ENCODE measurements at places on chromosomes 1 and 21. TPM values are rescaled to one million over a fixed set of nuclear protein-coding genes. Genes with fewer than 3 reads are reported as not detected.
A peak's percentile ranks its signal among the peaks of the same experiment; 100 is the strongest.

GRCh38 chr1:86061551-86061990 is 95.0 kb downstream of the COL24A1 start:
- DNase-seq = no peak

DNA sequence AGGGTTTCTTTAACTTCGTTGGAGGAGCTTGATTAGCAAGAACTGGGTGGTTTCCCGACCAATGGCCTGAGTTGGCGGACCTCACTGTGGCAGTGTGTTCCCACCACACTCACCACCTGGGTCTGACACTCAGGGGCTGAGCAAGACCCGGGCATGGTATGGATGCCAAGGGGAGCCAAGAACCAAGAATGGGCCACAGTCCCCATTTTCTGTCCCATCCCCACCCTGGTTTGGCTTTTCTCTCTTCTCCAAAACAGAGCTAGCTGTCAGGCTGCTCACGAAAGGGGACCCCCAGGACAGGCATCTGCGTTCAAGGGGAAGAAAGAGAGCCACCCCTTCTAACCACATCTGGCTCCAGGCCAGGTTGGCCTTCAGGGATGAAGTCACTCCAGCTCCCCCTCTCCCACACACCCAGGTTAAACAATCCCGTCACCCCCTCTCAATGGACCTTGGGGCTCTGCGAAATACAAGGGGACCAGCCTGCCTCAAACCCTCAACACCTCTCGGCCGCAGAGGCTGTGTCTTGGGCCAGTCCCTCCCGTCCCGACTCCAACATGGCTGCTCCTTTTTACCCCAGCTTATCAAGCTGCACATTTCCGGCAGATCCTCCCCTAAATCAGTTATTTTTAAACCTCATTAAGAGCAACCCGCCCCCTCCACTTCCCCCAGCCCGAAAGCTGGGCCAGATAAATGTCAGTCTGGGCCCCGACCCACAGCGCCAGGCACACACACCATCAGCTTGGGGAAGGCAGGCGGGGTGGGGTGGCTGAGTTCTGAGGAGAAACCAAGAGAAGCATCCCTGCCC is 3.4 kb downstream of the TAGLN2 start:
- peak; percentile 23 for DNase-seq

- no peak for DNase-seq
Measured at GRCh38 chr1:69172003-69173000, 395.4 kb upstream of the LRRC7 start.

GRCh38 chr1:51385776-51386175 is 55.4 kb upstream of the TTC39A start:
- no peak for DNase-seq

DNA sequence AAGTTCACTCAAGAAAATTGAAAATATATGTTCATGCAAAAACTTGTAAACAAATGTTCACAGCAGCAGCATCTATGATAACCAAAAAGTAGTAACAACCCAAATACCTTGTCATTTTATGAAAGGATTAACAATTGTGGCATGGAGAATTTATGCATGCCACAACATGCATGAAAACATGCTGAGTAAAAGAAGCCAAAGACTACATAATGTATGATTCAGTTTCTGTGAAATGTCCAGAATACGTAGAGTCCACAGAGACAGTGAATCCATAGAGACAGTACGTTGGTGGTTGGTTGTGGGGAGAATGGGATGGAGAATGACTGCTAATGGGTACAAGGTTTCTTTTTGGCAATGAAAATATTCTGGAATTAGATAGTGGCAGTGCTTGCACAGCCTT is 148.7 kb downstream of the MAST2 start:
- DNase-seq = no peak

GRCh38 chr1:206566999-206567398 is 45.3 kb downstream of the EIF2D start:
- no peak for DNase-seq

- DNase-seq = no peak
Measured at GRCh38 chr1:54364995-54365394, 41.2 kb downstream of the SSBP3 start.

DNA sequence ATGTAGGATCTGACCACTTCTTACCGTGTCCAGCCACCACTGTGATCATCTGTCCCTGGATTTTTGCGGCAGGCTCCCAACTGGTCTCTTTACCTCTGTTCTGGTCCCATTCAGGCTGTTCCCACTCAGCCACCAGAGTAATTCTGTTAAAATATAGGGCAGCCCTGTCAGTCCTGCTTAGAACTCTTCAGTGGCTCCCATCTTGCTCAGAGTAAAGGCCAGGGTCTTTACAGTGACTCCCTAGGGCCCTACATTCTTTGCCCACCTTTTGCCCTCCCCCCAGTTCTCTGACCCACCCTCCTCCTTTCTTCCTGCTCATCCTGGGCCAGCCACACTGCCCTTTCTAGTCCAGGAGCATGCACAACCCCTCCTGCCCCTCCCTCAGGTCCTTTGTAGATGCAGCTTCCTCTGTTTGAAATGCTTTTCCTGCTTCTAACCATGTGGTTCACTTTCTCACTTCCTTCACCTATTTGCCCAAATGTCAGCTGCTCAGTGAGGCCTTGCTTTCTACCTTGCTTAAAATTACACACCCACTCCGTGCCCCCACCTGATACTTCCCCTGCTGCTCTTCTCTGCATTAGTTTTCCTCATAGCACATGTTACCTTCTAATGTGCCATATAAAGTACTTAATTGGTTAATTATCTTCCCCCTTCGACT is 7.8 kb downstream of the UBIAD1 start:
- DNase-seq = peak; percentile 58

DNA sequence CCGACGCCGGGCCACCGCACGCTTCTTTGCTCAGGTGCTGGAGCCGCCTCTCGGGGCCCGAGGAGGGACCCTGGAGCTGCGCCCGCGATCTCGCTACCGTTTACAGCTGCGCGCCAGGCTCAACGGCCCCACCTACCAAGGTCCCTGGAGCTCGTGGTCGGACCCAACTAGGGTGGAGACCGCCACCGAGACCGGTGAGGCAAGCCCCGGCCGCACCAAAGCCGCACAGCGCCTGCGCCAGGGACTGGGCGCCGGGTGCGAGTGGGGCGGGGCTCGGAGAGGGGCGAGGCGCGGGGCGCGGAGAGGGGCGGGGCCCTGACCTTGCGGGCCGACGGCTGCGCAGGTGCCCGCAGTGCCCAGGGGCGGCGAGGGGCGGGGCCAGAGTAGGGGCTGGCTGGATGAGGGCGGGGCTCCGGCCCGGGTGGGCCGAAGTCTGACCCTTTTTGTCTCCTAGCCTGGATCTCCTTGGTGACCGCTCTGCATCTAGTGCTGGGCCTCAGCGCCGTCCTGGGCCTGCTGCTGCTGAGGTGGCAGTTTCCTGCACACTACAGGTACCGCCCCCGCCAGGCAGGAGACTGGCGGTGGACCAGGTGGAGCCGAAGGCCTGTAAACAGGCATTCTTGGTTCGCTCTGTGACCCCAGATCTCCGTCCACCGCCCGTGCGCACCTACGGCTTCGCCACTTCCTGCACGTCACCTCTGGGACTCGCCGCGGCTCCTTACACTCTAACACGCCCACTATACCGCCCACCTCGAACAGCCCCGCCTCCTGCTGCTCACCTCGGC is 9.8 kb upstream of the CDC20 start:
- peak; percentile 75 for DNase-seq

GRCh38 chr1:25484096-25484495 is 53.4 kb downstream of the MACO1 start:
- DNase-seq = no peak

DNA sequence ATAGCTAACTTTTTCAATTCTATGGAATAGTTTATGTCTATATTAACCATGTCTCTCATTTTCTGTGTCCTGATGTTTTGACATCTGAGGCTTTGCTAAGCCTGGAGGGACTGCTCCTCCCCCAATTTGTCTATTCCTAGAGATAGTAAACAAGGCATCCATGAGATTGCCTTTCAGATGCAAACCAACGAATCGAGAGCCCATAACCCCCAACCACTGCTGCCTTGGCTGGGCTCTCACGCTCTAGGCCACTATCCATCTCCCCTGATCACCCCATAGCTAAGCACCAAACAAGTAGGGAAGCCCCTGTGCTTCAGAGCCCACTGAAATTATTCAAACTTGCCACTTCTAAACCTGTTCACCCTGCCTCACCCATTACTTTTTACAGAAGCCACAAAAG is 437.7 kb downstream of the SETD4 start:
- DNase-seq = no peak

- DNase-seq = no peak
Measured at GRCh38 chr1:201053155-201053860, 29.8 kb upstream of the KIF21B start.

DNA sequence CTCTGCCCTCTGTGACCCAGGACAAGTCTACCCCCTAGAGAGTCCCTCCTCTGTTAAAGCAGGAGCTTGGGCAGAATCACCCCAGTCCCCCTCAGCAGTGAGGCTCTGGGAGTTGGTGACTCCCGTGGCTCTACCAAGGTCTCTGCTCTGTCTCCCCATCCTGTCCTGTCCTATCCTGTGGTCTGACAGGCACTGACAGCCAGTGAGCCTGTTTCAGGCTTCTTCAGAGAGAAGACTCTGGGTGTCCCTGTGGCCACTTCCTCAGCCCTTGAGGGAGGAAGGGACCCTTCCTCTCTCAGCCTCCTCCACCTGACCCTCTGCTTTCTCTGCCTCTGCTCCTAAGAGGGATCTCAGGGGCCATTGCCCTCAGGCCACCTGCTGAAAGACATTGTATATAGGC is 148.7 kb downstream of the FCRL5 start:
- DNase-seq = no peak

DNA sequence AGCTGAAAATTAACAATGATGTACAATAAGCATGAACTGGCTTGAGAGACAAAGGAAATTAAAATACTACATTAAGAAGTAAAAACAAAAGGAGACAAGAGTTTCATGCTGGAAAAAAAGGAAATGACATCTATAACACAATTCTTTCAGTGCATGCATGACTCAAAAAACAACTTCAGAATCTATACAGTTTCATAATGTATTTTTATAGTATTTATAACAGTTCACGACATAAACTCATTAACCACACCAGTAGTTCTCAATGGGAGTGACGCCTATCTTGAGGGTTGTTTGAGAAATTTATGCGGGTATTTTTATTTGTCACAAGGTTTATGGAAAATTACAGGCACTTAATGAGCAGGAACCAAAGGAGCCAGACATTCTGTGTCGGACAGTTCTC is 168.5 kb downstream of the SMYD3 start:
- DNase-seq = no peak

- DNase-seq = no peak
Measured at GRCh38 chr1:19477284-19478249, 7.8 kb downstream of the CAPZB start.

GRCh38 chr1:155063550-155064110 is at the start of gene EFNA4:
Gene EFNA4 (plus strand): TSS chr1:155063740. CDS start chr1:155063824, 84 bp downstream.
- DNase-seq = peak; percentile 86

- no peak for DNase-seq
Measured at GRCh38 chr1:21268281-21269239, 21.7 kb downstream of the ECE1 start.

- DNase-seq = no peak
Measured at GRCh38 chr1:153872331-153872730, 50.4 kb downstream of the GATAD2B start.

GRCh38 chr1:211722277-211723175 is 47.1 kb upstream of the NEK2 start:
- DNase-seq = no peak

DNA sequence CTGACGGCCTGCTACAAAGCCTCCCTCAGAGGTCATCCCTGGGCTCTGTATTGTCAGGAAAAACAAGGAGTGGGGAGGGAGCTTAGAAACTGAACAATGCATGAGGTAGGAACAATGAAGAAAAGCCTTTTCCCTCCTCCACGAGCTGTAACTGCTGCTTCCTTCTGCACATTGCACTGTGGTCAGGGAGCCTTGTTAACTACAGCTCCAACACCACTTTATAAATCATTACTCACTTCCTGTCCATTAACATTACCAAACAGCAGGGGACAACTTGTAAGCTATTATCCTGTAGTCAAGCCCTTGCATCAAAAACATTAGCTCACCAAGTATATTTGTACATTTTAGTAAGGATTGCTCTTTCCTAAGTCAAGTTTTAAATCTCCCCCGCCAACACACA is 336.0 kb upstream of the NR5A2 start:
- DNase-seq = no peak

The MYCL gene
- 0.05 TPM for polyA plus RNA-seq

The ADAM30 gene
- 0.20 TPM for polyA plus RNA-seq

The NUP210L gene
- polyA plus RNA-seq = not detected

The LEFTY2 gene
- polyA plus RNA-seq = 0.45 TPM

The ZSCAN20 gene
- polyA plus RNA-seq = 1.2 TPM

The RIMKLA gene
- polyA plus RNA-seq = not detected

The WNT3A gene
- not detected for polyA plus RNA-seq

The TDRD5 gene
- polyA plus RNA-seq = not detected

The NPPB gene
- not detected for polyA plus RNA-seq

The OR2G6 gene
- not detected for polyA plus RNA-seq

The SIM2 gene
- polyA plus RNA-seq = not detected

The PNRC2 gene
- 142 TPM for polyA plus RNA-seq

The HCN3 gene
- 0.07 TPM for polyA plus RNA-seq

The CR1 gene
- polyA plus RNA-seq = 4.3 TPM
